HT-29 (cell line): ENCODE measurements at places on chromosomes 3 and 15. TPM values are rescaled to one million over a fixed set of nuclear protein-coding genes. Genes with fewer than 3 reads are reported as not detected.

FGD5 gene
- total RNA-seq: not detected in 2 replicates

DNA sequence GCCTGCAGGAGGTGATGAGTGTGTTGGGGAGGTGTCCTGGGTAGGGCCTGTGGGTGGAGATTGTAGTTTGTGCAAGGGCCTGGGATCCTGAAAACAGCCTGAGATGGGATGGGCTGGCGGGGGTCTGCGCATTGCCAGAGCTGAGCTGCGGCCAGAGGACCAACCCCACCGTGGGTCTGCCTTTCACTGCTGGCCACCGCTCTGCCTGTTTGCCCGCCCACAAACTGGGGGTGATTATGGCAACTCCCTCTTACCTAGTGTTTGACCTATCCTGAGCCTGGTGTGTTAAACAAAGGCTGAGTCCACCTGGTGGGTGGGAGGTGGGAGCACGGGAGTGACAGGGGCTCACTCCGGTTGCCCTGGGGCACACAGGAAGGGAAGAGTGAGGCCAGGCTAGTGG lies 9.8 kb downstream of the ABTB1 start:
- DNase-seq: no peak

UCN2 gene
- total RNA-seq: not detected in 2 replicates

- DNase-seq: peak; percentile 84
These were observed 112.7 kb downstream of the KLF13 start for GRCh38 chr15:31439328-31439727.

DNA sequence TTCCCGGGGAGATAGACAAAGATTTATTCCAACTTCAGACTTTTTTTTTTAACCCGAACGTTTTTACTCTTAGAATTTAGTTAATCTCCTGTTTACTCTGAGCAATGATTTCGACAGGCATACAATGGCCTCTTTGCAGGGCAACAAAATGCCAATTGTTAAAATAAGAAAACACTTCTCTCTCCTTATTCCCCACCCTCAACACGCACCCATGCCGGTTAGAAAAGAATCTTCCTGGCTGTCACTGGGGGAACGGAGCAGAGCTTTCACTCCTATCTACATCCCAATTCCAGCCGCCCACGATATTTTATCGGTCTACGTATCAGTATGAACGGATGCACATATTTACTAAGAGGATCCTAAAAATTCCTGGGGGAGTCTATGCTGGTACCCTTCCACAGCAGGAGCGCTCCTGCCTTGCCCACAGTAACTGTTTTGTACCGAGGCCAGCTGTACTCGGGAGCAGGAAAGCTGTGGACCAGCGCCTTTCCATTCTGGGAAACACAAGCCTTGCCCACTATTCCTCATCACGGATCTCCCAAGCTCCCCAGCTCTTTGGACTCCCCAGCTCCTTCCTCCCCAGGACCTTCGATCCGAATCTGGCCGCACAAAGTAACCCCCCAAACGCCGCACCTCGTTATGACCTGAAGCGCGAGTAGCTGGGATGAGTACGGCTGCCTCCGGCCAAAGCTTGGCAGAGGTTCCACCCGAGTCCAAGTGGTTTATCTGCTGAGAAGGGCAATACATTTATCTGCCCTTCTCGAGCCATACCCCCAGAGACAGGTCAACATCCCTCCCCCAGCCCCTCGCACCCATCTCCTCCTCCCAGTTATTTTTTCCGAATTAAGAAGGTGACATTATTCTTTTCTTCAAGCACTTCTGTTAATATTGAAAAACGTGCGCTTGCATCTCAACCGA lies 2.2 kb upstream of the FOXB1 start:
- no peak for DNase-seq

DNA sequence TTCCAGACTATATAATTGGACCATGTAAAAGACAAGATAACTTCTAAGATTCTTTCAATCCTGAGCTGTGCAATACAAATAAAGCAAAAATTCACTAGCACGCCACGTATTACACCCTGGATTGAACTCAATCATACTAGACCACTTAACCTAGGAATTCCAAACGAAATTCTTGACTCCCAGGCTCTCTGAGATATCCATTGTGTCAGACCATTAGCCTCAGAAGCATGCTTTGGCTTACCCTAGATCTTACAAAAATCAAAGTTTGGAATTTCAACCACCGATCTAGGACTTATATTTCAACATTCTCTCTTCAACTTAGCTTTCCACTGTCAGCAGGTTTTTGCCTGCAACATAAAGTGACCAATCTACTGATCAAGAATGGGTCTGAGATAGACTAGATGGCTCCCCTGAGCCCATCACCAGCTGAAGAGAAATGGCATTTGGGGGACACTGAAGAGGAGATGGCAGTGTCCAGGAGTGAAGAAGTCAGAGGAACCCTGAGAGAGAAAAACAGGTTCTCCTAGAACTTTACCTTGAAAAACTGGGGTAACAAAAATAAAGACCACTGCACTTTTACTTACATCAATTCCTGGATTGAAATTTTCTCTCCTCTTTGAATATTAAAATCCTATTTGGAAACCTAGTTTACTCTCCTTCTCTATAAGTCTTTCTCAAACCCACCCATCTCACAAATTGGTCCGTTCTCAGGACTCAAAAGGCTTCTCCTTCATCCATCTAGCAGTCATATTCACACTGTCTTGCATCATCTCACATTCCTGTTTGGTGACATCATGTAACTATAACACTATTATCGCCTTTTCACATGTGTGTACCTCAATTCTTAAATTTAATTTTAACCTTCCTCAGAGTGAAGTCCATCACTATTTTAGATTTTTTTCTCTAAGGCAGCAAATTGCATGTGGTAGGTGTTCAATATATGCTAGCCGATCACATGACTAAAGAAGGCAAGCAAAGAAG lies 18.5 kb downstream of the CPNE4 start:
- no peak for DNase-seq

LEKR1 gene
- total RNA-seq: 1.4 and 3.1 TPM in 2 replicates

CD200 gene
- total RNA-seq: 0.39 and 0.71 TPM in 2 replicates

GRCh38 chr3:143078883-143079282 lies 40.7 kb upstream of the CHST2 start:
- DNase-seq: no peak

GCNT3 gene
- 154 and 164 TPM in 2 replicates for total RNA-seq

CAMK2N2 gene
- 0.13 TPM in 1 of 2 replicates, not detected in the other for total RNA-seq

DNA sequence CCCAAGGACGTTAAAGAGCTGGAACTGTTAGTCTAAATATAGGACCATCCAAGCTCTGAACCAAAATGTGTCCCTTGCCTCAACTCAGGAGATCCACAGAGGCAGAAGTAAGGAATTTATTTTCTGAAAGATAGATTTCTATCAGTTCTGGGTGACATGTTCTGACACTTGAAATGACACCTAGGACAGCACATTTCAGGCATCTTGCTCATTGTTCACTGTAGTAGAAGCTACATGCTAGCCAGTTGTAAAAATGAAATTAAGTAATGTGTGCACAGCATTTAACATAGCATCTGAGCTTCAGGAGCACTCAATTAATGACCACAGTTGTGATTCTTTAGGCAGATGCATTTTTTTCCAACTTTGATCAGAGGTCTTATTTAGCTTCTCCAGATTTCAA lies 567 bp downstream of the CCR2 start:
- DNase-seq: no peak

- no peak for DNase-seq
These were observed 111.8 kb upstream of the C15orf61 start for GRCh38 chr15:67409175-67409574.

DNA sequence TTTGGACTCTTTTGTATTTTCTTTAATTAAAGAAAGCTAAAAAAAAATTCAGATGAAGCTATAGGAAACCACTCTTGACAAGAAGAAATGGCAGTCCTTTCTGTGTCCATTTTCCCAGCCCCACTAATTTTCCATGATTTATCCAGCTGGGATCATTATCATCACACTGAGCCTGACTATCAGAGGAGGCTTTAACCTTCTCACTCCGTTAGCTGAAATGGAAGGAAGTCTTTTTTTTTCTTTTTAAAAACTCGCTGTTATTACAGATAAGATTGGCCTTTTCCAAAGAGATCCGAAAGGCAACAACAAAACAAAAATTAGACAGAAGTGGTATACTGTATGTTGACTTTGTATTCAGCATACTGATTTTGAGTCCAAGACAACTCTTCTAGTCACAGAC lies 366.2 kb upstream of the ROPN1 start:
- DNase-seq: no peak

DNA sequence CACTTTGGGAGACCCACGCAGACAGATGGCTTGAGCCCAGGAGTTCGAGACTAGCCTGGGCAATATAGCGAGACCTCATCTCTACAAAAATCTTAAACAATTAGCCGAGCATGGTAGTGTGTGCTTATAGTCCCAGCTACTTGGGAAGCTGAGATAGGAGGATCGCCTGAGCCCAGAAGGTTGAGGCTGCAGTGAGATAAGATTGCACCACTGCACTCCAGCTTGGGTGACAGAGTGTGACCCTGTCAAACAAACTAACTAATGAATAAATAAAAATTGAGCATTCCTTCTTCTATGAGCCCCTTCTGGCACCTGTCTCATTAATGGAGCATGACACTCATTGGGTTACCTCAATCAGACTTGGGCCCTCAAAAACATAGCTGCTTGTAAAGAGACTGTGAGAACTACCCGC lies 7.5 kb downstream of the ZDHHC3 start:
- DNase-seq: no peak

DNA sequence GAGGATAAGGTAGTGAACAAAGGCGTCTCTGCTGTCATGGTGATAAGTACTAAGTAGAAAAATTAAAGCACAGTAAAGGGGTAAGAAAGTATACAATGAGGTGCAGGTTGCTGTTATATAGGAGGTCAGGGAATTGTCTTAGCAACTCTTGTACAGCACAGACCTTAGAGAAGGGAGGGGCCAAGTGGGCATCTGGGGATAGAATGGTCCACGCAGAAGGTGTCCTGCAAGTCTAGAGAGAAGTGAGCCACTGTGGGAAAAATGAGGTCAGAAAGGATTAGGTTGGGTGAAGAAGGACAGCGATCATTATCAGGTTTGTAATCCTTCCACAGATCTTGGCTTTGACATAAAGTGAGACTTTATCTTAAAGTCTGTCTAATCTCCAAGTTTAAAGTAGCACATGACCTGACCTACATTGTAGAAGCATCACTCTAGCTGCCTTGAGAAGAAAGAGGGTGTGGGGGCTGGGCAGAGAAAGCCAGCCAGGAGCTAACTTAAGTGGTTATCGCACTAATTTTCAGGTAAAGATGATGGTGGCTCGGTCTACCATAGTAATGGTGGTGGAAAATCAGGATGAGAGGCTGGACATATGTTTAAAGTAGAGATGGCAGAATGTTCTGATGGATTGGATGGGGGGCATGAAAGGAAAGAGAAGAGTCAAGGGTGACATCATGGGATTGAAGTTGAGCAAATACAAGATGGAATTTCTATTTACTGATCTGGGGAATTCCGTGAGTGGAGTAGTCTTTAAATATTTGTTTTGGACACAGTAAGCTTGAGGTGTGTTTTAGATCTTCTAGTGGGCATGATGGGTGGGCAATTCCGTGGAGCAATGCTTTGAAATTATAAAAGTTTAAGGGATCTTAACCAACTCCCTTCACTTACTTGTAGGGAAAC lies 919.2 kb downstream of the ROBO1 start:
- no peak for DNase-seq

DNA sequence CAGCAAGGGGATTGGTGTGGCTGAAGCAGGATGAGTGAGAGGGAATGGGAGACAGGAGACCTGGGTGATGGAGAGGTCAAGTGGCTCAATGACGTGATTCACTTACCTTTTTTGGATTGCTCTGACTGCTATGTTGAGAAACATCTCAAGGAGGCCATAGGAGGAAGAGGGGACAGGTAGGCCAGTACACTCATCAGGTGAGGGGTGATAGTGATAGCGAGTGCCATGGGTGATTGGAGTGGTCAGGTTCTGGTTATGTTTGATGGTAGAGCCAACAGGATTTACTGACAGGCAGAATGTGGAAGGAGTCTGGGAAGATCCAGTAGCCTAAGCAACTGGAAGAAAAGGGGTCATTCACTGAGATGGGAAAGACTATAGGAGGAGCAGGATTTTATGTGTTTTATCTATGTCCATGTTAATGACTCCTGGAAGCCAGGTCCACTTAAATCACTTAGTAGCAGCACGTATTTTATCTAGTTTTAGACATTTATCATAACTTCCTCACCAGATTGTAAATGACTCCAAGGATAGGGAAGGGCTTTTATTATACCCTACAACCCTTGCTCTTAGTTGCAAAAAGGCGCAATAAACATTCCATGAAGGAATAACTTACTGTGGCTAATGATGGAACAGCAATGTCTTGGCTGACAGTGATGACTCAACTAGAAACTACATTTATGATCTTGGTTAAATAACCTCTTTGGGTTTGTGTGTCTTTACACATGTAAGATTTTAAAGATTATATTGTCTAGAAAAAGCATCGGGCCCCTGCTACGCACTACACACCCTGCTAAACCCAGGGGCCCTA lies 119.8 kb upstream of the RNF7 start:
- no peak for DNase-seq

DNA sequence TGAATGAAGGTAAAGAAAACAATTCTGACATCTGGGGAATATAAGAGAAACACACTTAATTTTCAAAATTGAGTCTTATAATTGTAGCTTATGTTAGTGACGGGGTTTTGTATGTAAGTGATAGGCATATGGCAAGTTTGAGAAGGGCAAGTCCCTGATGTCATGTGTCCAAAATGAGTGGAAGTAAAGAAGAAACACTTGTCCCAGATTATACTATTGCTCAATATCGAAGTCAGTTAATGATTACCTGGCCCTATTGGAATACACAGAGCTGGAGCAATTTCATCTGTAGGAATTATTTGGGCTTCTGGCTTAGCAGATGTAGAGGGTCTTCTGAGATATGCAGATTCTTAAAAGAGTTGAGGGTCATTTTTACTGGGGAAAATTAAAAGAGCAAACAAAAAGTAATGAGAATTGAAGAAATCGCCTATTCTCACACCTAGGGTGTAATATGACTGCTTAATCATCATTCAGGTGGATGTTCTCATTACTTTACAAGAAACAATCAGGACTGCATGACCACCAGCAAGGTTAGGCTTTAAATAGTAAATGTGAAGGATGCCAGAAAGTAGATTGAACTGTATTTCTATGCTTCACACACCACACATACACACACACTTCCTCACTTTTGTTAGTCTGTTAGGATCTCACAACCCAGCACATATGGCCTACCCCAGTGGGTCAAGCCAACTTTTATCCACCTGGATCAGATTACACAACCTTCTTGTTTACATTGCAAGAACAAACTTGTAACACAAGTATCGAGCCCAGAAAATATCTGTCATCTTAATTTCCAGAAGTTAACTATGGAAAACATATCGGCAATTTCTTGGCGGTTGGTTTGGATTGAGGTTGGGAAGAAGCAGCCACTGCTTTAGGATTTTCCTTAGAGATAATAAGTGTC lies 183.3 kb upstream of the LRRC3B start:
- no peak for DNase-seq

MYO1E gene
- total RNA-seq: 77.4 and 86.2 TPM in 2 replicates

GRCh38 chr3:47536221-47536891 lies 22.8 kb upstream of the ELP6 start:
- DNase-seq: no peak

LIPC gene
- total RNA-seq: not detected in 2 replicates
